GOT3 (cell line): ENCODE measurements at places on chromosomes 7 and 10.

GRCh38 chr7:129401967-129402860, 32.0 kb upstream of the STRIP2 start:
- DNase-seq = no peak

DNA sequence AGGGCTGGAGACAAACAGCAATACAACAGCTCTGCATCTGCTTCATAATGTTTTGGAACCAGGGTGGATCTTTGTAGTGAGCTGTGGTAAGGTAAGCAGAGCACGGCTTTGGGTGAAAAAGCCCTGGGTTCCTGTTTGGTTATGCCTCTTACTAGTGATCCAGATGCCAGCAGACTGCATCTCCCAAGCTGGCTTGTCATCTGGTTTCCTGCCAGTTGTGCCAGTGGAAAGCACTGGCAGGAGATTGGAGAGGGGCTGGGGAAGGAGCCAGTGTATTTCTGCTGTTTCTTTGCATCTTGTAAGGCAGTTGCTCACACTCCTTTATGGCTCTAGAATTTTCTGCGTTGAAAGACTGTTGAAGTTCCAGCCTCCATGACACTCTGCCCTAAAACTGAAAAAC, 137.6 kb downstream of the TSPAN12 start:
- DNase-seq = no peak

- no peak for DNase-seq
Observed at GRCh38 chr10:35644050-35644950, 2.2 kb upstream of the FZD8 start.

DNA sequence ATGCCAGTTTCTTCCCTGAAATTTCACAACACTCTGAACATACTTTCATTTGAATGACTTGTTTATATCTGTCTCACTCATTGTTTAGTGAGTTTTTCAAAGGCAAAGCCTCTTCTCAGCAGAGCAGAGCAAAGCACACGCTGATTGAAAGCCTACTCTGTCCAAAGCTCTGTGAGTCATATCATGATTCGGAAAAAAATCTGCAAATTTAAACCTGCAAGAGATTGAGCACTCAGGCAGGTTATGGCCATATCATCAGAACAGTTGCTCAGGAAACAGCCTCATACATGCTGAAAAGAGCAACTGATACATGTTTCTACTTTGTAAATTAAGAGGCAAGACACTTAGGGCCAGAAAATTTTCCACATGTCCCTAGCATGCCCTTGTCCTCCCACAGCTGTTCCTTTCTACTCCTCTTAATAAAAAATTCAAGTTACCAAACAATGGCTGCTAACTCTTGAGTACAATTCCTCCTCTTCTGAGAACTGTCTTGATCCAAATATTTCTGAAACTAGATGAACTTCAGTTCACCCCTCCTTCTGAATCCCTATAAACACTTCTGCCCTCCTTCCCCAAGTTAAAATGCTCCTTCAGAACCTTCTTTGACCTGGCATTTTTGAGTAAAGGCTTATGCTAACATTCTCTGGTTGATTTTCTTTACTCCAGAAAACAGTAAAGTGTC, 140.6 kb upstream of the HPS1 start:
- no peak for DNase-seq

GRCh38 chr7:137882261-137882668, 35.5 kb upstream of the DGKI start:
- DNase-seq = peak; percentile 67

- DNase-seq = no peak
Observed at GRCh38 chr10:31586723-31587638, 268.0 kb downstream of the ZEB1 start.

DNA sequence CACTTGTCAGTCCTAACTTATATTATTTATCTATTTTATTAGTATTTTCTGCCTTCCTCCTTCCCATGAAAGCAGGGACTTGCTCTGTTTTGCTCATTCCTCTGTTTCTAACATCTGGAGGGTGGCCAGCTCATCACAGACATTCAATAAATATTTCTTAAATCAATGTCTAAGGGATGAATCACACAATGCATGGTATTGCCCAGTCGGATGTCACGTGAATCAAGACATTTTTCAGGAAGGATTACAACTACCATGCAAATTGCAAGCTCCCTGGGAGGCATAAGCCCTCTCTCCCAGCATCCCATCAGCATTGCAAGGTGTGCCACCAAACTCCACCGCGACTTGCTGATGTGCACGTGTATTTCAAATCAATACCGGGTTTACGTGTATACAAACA, 146.6 kb upstream of the RNF32 start:
- no peak for DNase-seq

DNA sequence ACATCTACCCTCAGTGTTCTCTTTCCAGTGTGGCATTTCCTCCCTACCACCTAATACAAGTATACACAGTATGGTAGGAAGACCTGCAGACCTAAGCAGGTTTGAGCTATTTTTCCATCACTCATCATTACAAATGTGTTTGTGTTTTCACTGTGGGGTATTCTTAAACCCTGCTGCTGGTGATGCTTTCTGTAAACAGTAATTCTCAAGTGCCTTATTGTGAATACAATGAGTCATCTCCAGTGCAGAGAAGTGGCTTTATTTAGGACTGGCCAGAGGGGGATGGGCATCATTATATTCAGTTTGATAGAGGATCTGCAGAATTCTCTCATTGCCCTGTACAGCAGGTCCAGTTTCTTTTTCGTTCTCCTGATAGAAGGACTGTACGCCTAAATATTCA, 63.7 kb downstream of the GRM8 start:
- no peak for DNase-seq

DNA sequence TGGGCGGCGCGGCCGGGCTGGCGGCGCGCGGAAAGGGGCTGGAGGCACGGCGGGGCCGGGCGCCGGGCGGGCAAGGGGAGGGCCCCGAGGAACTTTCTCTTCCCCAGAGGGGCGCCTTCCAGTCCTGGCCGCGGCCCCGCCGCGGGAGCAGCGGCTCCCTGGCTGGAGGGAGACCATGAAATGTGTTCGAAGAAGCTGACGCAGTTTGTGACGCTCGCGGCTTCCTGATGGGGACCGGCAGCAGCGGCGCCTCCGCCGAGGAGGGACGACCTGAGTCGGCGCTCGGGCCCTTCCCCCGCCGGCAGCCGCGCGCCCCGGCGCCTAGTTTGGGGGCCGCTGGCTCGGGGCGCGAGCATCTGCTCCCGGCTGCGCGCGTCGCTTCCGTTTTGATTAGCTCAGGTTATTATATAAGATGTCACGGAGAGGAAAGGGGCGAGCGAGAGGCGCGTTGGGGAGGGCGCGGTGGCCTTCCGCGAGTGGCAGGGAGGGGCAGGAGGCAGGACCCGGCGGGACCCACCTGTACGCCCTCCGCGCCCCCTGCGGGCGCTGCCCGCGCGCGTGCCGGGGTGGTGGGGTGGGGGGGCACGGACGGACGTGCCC, 57.1 kb upstream of the PCGF5 start:
- no peak for DNase-seq

GRCh38 chr7:28033386-28033785, 147.2 kb downstream of the JAZF1 start:
- no peak for DNase-seq

DNA sequence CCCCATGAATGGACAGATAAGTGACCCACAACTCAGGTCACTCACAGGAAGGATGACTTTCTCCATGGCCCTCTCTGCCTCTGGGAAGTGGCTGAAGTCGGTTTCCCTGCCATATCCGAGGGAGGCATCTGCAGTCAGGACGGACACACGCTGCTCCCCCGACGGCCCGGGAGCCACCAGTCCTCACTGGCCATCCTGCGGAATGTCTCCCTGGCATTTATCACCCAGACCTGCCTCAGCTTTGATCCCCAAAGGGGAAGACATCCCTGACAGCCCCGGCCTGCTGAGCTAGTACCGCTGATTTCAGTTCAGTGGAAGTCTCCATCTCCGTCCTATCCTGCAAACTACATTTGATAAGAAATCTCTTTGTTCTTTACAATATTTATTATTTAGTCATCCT, 339.5 kb upstream of the MKI67 start:
- no peak for DNase-seq

DNA sequence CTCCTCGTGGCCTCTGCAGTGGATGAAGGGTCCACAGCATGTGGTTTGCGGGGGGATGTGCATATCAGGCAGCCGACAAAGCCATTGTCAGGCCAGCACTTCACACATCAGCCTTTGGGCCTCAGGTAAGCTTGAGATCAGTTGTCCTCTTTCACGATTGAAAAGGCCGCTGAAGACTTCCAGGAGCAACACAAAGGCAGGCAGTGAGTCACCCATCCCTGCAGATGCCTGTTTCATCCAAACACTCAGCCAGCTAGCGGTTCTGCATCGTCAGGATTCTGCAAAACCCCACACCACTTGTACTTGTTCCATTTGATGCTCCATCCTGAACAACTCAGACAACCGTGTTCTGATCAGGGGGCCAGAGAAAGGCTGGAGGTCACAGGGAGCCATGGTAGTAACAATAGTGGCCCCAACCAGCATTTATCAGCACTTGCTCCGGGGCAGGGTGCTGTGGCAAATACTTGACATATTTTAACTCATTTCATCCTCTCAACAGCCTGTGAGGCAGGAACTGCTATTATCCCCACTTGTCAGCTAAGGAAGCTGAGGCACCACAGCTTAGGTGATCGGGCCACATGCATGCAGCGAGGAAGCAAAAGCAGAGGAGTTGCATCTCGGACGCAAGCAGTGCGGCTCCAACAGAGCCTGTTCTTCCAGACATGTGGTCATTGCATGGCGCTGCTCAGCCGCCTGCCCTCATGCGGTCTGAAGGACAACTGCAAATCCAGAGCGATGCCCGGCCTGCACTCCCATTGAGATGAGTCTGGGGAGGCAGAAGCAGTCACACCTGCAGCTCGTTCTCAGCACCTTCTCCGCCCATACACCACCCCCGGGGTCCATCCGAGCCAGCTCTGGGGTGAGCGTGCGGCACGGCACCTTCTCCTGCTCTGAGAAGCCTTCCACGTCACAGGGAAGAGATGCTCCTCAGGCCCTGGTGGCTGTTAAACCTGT, 144.9 kb downstream of the PAXIP1 start:
- no peak for DNase-seq

GRCh38 chr7:104862719-104863118, 151.3 kb upstream of the KMT2E start:
- no peak for DNase-seq

DNA sequence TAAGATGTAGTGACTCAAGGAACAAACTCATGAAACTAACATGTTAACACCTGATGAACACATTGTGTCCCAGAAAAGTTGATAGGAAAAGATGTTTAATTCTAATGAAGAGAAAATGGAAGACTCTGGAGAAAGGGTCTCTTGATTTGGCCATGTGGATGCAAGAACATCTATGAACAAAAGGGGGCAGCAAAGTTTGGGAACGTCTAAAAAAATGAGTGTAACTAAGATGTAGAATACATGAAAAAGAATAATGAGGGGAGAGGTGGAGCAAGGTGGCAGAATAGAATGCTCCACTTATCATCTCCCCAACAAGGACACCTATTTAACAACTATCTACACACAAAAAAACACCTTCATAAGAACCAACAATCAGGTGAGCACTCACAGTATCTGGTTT, 805.1 kb downstream of the TNS3 start:
- DNase-seq = no peak

DNA sequence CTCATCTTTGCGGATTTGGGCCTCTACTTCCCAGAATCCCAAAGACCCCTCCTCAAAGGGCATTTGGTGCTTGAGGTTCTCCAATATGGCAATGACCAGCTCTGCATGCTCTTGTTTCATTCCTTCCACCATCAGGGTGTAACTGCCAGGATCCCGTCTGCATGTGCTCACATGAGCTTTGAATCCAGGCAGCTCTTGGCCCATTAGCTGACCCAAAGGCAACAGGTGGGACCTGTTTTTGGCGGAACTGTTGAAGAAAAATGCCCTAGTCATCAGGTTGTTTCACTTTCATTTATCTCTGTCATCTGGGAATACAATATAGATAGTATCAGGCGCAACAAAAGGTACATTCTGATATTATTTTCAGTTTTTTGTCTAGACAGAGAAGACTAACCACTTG, 159.1 kb upstream of the TCF7L2 start:
- DNase-seq = no peak

- no peak for DNase-seq
Observed at GRCh38 chr10:28962768-28963167, 285.4 kb downstream of the BAMBI start.

DNA sequence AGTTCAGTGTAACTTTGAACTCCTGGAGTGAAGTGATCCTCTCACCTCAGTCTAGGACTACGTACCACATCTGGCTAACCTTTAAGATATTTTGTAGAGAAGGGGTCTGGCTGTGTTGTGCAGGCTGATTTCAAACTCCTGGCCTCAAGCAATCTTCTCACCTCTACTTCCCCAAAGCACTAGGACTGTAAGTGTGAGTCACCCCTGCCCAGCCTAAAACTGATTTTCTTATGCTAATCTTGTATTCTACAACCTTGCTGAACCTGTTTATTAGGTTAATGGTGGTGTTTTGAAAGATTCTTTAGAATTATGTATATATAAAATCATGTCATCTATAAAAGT, 58.0 kb downstream of the LCOR start:
- DNase-seq = no peak

DNA sequence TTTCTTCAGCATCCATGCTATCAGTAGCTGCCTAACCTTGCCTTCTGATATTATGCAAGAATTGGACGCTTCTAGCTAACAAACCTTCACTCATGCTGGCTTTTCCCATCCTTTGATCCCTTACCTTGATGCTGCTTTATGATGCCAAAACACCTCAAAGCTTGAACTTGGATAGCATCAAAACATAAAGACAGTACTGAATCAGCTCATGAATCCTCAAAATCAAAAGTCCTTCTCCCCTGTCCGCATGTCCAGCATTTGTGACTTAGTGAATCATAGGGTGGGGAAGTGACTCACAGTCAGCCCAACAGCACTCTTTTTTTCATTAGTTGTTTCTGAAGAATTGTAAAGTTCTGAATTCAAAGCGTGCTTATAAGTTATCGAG, 89.5 kb upstream of the PIK3CG start:
- no peak for DNase-seq

GRCh38 chr7:36127075-36127740, 25.8 kb upstream of the EEPD1 start:
- no peak for DNase-seq

GRCh38 chr10:32379318-32379949, 32.5 kb upstream of the EPC1 start:
- DNase-seq = no peak

DNA sequence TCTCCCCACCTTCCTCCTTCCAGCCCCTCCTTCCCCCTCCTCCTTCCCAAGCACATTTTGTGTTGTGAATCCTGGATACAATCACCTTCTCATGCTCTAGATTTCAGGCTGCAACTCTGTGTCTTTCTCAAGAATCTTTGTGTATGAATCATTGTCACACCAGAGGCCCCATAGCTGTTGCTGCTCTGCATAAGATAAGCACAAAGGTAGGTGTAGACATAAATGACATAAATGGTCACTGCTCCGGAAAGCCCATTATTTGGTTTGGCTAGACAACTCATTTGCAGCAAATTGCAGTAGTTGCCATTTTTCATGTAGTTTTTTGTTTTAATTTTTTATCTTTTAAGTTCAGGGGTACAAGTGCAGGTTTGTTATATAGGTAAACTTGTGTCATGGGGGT, 216.3 kb upstream of the NRP1 start:
- DNase-seq = no peak

- DNase-seq = no peak
Observed at GRCh38 chr7:133997463-133997862, 129.7 kb upstream of the LRGUK start.
